SHP77 (cell line): ENCODE measurements at places on chromosomes 11 and 22.

GRCh38 chr11:104700609-104701008 lies 197.7 kb downstream of the CASP12 start:
- DNase-seq = no peak

- DNase-seq = no peak
These were observed 38.3 kb downstream of the PTPRJ start for GRCh38 chr11:48018528-48019216.

DNA sequence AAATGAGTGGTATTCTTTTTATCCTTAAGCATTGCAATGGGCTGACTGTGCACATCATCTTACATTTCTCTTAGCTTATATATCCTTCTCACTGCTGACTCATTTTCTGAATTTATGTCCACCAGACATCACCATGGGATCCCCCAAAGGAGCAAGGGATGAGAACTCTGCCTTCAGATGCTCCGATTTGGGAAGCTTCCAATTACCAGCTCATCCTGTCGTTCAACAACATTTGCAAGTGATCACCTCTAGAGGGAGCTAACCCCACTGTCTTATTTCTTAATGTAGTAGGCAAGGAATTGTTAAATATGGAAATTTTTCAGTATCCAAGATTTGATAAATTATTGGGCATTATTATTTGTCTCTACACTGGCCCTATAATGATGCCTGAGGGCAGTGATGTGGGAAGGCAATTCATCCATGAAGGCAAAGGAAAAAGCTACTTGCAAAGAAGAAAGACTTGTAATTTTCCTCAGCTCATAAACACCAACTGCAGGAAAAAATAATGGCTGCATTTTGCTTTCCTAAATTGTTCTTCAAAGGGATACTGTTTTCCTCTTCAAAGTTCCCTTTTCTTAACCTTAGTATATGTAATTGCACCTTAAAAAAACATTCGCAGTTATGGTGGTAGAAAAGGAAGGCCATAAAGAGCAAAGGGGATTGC lies 102.4 kb upstream of the FSHB start:
- DNase-seq = no peak

GRCh38 chr22:33443683-33444082 lies 385.5 kb upstream of the SYN3 start:
- no peak for DNase-seq

DNA sequence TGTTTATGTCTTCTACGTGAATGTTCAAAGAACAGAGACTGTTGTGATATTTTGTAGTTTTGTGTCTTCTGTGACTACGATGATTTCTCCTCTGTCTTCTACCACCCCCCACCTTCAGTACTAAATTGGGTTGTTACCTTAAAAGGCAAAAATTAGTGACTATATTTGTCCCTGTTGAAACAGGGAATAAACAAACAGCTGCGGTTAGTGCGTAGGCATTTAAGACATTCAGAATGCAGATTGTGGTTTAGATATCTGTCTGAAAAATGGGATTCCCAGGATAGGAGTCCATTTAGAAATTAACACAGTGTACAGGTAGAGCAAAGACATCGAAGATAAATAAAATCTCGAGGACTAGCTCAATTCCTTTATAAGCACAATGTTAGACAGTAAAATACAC lies 15.6 kb upstream of the ARHGAP42 start:
- no peak for DNase-seq

- DNase-seq = no peak
These were observed 34.7 kb downstream of the PRR14L start for GRCh38 chr22:31715147-31715778.

DNA sequence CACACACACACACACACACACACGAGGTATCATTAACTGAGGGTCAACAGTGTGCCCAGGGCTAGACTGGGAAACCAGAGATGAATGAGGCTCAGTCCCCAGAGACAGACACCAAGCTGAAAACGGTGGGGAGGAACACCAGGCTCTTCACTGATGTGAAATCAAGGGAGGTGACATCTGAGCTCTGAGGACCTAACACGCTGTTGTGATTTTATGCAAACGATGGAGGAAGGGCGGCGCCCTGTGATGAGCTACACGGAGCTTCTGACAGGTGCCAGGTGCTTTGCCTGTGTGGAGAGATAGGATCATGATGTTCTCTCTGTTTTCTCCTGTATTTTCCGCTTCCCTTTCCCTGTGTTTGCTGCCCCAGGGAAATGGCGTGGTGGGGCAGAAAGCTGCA lies 6.5 kb upstream of the CYB5R3 start:
- DNase-seq = peak; percentile 34

DNA sequence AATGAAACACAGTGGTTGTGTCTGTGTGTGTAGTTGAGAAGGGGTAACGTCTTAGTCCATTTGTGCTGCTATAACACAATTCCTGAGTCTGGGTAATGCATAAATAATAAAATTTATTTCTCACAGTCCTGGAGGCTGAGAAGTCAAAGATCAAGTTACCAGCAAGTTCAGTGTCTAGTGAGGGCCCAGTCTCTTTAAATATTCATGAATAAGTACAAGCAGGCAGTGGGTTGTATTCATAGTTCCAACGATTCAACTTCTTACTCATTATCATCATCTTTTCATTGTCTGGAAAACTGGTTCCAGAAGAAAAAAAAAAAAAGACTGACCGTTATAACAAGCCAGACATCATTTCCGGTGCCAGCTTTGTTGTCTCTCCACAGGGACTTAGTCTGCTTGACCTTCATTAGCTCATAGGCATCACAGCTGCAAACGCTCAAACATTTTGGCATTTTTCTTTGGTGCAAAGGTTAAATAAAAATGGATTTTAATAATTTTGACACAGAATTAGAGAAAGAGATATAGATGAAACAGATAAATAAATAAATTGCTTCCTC lies 1297.5 kb downstream of the LRRC4C start:
- DNase-seq = peak; percentile 6
